SJSA1 (cell line): ENCODE measurements at places on chromosomes 3 and 15.
A peak's percentile ranks its signal among the peaks of the same experiment; 100 is the strongest.

GRCh38 chr15:96046620-96047240 lies 283.8 kb upstream of the NR2F2 start:
- H3K27me3 ChIP-seq, result no peaks in the 10 kb centered on the region
- H3K36me3 ChIP-seq, result no peaks in the 10 kb centered on the region
- peaks cover 18% of the 10 kb centered on the region for H3K4me1 ChIP-seq
- no peak overlapping the region for H3K4me3 ChIP-seq
- no peak for DNase-seq
- peak overlapping the region; percentile 7; the same call in 1 of the 2 replicates for H3K27ac ChIP-seq

DNA sequence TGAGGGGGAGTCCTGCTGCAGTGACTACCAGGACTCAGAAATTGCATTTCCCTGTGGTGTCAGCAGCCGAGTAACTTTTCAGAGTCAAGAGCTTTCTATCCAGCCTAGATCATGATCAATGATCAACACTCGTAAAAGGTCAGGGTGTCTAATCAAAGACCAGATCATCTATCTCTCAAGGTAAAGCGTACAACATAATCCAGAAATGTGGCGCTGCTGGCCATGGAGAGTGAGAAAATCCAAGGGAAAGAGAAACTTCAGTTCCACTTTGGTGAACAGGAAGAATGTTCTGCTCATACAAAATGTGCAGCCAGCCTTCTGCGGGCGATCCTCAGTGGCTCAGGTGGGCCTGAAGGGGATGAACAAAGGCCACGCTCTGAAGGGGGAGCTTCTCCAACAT lies 1005.8 kb upstream of the NR2F2 start:
- no peaks in the 10 kb centered on the region; the same call in 1 of the 2 replicates for H3K27me3 ChIP-seq
- H3K27ac ChIP-seq, result no peak overlapping the region
- no peaks in the 10 kb centered on the region for H3K4me1 ChIP-seq

DNA sequence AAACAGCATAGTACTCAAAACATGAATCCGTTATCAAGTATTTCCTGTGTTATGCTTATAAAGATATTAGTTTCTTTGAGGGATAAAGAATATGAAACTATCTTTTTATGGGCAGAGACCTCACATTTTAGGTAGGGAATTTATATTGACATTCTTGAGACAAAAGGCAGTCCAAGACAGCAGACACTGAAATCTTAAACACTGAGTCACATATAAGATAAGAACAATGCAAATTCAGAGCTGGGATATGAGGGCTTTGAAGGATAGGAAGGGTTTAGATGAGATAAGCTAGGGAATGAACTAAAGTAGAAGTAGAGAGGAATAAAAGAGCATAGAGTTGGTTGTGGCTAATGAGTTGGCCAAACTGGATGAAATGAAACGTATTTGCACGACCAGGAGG lies 58.4 kb downstream of the ASTE1 start:
- H3K4me1 ChIP-seq, result peaks cover 40% of the 10 kb centered on the region
- peak overlapping the region; percentile 57 for H3K27ac ChIP-seq
- H3K27me3 ChIP-seq, result no peaks in the 10 kb centered on the region
- H3K36me3 ChIP-seq, result peaks cover 52% of the 10 kb centered on the region
- no peak for DNase-seq

GRCh38 chr3:38662544-38662943 lies 13.1 kb upstream of the SCN5A start:
- no peak overlapping the region for H3K4me3 ChIP-seq
- no peaks in the 10 kb centered on the region for H3K4me1 ChIP-seq
- DNase-seq, result no peak

DNA sequence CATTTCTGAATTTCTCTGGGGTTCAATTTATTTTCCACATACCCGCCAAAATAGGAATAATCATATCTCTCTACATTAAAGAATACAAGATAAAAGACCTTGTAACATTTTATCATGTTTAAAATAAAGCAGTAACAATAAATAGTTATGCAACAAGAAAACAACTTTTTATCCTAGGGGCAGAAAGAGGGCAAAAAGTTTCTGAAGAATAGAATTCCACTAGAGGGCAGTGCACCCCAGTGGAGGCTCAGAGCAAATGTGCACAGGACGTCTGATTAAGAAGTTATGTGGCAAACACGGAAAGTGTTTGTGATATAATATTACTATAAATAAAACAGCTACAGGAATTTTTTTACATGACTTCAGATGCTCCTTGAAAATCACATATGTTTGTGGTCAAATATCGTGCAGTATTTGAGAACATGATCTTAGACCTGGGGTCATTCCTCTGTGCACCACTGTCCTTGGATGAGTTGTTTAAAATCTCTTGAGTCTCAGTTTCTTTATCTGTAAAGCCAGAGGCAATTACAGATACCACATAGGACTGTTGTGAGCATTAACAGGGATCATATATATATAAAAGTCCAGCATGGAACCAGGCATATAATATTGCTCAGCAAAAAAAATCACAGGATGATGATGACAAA lies 13.2 kb upstream of the PIK3R4 start:
- H3K27me3 ChIP-seq, result no peaks in the 10 kb centered on the region
- no peaks in the 10 kb centered on the region for H3K36me3 ChIP-seq
- H3K4me3 ChIP-seq, result no peak overlapping the region
- 0 out of 2 replicates have a peak, but pooled peaks cover 3% of the 10 kb centered on the region for H3K4me1 ChIP-seq
- DNase-seq, result peak; percentile 46
- no peak overlapping the region for H3K27ac ChIP-seq

DNA sequence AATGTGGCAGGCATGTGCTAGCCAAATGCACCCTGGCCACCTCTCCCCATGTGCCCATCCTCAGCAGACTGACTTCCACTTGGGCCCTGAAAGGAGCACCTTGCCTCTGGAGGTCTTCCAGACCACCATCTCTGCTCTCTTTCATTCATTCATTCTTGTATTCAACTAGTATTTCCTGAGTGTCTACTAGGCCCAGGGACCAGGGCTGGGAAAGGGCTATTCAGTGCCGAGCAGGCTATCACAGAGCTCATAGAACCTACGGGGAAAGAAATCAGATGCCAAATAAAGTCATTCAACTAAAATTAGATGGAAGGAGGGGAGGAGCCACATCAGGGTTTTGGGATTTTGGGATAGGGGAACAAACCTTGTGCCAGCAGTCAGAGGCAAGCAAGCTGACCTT lies 18.9 kb downstream of the PRR23A start:
- no peak overlapping the region for H3K4me3 ChIP-seq
- no peak overlapping the region for H3K27ac ChIP-seq
- H3K36me3 ChIP-seq, result no peaks in the 10 kb centered on the region
- H3K27me3 ChIP-seq, result no peaks in the 10 kb centered on the region

DNA sequence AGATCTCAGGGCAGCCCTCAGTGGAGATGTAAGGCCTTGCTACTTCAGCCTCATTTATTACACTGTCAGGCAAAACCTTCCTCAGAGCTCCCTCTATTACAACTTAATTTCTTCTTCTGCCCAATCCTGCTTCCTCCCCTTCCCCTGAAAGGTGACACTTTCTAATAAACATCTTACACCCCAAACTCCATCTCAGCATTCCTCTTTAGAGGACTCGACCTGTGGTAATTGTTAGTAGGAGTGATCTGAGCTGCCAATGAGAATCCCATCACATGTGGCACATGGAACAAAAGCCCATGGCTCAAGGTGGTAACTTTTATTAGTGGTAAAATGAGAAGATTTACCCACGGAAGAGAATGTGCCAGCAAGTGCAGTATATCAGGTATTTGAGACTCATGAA lies 29.8 kb downstream of the DTWD1 start:
- H3K27ac ChIP-seq, result no peak overlapping the region
- no peak overlapping the region for H3K4me3 ChIP-seq
- H3K4me1 ChIP-seq, result 0 out of 2 replicates have a peak, but pooled peaks cover 3% of the 10 kb centered on the region
- H3K27me3 ChIP-seq, result no peaks in the 10 kb centered on the region
- no peaks in the 10 kb centered on the region for H3K36me3 ChIP-seq
- DNase-seq, result no peak

GRCh38 chr15:101657968-101658784 lies 6.0 kb upstream of the TM2D3 start:
- H3K36me3 ChIP-seq, result peaks cover 31% of the 10 kb centered on the region
- DNase-seq, result no peak
- no peak overlapping the region for H3K4me3 ChIP-seq
- H3K27ac ChIP-seq, result no peak overlapping the region
- H3K27me3 ChIP-seq, result no peaks in the 10 kb centered on the region

DNA sequence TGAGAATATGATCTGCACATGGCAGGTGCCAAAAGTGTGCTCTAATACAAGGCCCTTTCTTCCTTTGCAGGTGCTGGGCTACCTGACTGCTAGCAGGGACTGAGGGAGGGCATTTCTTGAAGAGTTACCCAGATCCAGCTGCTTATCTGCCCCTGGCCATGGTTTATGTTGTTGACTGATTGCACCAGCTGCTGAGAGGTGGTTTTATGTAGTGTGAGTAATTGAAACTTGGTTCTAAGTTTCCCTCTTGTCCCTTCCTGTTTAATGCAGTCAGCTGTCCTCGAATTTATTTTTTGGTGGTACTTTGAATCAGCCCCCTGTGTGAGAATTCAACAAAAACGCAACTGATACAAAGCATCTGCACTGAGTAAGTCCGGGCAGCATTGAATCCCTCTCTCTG lies 288.3 kb upstream of the C2CD4B start:
- peaks cover 48% of the 10 kb centered on the region for H3K4me1 ChIP-seq
- peak overlapping the region; percentile 65; the same call in 1 of the 2 replicates for H3K27ac ChIP-seq
- no peak overlapping the region for H3K4me3 ChIP-seq
- H3K36me3 ChIP-seq, result no peaks in the 10 kb centered on the region

DNA sequence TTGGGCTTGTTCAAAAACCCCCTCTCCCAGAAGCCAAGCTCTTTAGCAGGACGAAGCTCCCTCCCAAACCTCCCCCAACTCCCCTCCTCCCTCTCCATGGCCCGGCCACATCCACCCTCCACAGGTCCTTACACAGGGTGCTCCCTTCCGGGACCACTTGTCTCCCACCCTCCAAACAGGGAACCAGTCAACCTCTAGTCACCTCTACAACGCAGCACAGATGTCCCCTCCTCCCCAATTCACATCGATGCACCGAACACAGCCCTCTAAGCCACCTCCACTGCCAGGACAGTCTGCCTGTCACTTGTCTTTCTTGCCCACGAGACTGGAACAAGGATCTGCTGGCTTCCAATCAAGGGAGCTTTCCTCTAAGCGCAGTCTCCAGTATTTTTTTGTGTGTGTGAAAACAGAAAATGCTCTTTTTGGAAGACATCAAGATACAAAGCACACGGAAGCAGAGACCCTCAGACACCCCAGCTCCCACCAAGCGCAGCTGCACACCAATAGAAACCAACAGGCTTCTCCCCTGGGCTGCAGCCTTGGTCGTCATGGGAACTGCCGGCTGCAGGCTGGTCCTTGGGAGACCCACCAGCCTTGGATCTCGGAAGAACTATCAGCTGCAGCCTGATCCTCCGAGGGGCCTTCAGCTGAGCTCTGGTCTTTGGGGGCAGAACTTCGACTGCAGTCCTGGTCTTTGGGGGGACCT lies 26.5 kb downstream of the IQSEC1 start:
- no peak for DNase-seq
- no peak overlapping the region for H3K4me3 ChIP-seq
- H3K27ac ChIP-seq, result no peak overlapping the region

DNA sequence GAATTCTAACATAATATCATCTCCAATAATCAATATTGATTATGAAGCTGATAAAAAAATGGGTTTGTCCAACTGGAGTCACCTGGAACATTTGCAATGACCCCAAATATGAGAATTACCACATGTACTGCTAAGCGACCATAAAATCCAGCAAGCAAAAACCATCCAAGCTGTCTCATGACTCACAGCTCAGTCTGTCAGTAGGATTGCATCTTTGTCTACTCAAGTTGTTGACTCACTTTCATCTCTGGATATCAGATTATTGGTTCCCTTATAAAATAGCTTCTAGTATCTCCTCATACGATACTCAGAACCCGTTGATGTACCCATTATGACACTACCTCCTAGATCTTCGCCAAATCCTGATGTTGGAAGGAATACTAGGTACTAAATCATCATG lies 209.8 kb upstream of the ATP11B start:
- H3K27ac ChIP-seq, result no peak overlapping the region
- no peak for DNase-seq
- no peaks in the 10 kb centered on the region for H3K27me3 ChIP-seq
- H3K36me3 ChIP-seq, result no peaks in the 10 kb centered on the region
- no peak overlapping the region for H3K4me3 ChIP-seq

DNA sequence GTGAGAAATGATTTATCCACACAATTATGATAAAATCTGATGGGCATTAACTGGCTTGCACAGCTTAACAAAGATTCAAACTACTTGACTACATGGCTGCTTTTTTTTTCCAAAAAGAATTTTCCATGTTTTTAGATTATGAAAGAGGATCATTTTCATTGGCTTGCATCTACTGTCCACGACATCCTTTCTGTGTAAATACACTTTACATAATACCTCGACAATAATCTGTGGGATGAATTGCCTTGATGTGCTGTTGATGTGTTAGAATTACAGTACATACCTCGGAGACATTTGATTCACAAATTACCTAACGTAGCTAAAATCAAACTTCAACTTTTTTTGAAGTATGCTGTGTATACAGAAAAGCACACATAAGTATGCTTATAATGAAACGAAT lies 104.4 kb downstream of the PPP2R3A start:
- H3K36me3 ChIP-seq, result peaks cover 3% of the 10 kb centered on the region

DNA sequence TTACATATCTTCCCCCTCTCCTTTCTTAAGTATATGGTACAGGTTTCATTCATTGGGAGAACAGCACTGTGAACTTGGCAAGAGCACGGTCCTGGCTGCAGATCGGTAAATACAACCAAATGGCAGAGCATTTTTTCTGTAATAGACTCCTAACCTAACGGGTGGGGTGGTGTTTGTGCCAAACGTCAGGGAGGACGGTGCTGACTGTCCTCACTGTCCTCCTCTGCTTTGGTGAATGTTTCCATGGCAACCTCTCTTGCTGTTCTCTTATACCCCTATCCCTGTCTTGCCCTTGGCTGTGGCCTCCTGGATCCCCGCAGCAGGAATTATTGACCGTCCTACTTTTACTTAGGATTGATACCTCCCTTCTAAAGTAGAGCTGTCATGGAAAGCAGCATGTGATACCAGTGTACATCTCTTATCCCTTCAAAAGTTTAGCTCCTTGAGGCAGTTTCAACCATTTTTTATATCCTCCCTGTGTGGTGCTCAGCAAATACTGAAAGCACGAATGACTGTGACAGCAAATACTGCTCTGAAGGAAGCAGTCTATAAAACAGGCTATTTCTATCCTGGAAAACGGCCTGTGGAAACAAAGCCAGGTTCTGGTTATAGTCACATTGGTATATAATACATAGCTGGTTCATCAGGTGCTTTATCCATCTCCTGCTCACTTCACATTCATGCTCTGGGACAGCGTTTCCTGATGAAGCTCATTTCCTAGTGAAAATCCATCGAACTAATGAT lies 275.4 kb upstream of the C2CD4B start:
- no peaks in the 10 kb centered on the region for H3K27me3 ChIP-seq
- H3K27ac ChIP-seq, result no peak overlapping the region
- H3K4me3 ChIP-seq, result no peak overlapping the region
- DNase-seq, result no peak

DNA sequence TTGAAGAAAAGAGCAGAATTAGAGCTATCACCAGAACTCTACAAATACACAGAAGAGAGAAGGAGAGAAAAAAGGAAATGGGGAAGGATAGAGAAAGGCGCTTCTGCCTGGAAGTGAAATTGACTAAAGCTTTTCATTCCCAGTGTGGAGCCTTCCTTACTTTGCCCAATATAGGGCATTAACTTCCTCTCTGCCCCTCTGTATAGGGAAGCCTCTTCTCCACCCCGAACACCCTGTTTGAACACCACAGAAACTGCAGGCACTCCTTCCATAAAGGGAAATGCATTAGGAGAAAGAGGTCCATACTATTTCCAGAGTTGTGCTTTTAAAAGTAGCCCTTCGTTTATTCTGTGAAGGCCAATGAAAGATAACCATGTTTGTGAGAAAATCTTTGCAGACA lies 248.5 kb downstream of the RAP2B start:
- DNase-seq, result no peak
- H3K27ac ChIP-seq, result no peak overlapping the region
- H3K36me3 ChIP-seq, result no peaks in the 10 kb centered on the region
- no peaks in the 10 kb centered on the region for H3K4me1 ChIP-seq
- no peak overlapping the region for H3K4me3 ChIP-seq
